ENCODE measurements at places on chromosomes 5 and 9. TPM values are rescaled to one million over a fixed set of nuclear protein-coding genes. Genes with fewer than 3 reads are reported as not detected.

Gene ADAMTS2
- total RNA-seq = 25.5 TPM

Gene NUTM2G
- not detected for total RNA-seq

Gene NPR2
- 8.2 TPM for total RNA-seq

Gene LRRTM2
- total RNA-seq = not detected

Gene SCAMP1
- total RNA-seq = 45.4 TPM

Gene CNTNAP3
- 0.37 TPM for total RNA-seq

Gene NMUR2
- total RNA-seq = not detected

Gene SCGB3A2
- not detected for total RNA-seq

Gene BHMT
- not detected for total RNA-seq

DNA sequence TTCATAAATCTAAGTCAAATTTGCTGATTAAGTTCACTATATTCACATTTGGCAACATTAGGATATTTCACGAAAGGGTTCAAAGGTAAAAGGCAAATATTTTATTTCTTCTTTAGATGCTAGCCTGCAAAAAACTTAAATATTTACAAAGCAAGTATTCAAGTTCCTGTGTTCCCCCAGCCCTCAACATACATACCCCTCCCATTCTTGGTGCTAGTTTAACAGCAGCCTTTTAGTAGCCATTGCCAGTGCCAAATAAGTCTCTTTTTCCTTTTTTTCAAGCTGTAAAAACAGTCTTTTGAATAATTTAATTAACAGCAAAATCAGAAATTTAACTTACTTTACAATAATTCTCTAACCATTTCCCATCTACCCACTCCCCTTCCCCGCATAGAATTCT lies 288.5 kb upstream of the TMEM161B start:
- no peak for DNase-seq

DNA sequence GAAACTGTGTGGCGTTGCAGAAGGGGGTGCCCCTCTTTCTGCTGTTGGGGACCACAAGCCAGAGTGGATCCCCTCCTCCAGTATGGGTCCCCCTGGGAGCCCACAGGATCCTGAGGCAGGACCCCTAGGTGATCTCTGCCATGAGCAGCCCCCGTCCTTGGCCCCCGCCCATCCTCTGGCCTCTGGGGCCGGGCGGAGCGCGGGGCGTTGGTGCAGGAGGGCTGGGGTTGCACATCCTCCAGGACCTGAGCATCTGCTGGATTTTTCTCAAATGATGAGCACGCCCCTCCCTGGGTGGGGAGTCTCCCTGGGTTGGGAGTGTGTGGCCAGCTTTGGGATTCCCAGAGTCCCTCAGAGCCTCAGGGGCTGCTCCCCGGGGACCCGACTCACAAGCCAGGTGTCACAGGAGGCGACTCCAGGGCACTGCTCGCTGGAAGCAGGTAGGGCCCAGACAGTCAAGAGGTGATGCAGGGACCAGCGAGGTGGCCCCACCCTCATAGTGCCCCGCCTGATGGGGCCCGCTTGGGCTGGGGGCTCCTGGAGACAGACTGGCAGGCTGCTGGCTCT lies 26.7 kb upstream of the UBAC1 start:
- DNase-seq = no peak

DNA sequence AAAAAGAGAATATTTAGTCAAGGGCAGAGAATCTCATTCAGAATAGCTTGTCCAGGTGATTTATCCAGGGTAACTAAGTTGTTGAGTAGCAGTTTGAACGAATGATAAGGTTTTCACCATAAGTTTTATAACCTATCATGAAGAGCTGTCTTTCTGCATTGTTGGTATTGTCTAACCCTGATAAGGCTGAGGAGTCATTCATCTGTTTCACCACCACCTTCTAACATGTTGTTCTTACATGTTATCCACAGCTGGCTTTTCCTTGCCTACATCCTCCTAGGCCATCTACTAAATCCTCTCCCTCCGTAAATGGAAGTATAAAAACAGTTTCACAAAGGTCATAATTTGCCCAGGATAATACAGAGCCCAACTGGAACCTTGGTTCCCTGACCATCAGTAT lies 24.1 kb downstream of the ZNF462 start:
- no peak for DNase-seq

DNA sequence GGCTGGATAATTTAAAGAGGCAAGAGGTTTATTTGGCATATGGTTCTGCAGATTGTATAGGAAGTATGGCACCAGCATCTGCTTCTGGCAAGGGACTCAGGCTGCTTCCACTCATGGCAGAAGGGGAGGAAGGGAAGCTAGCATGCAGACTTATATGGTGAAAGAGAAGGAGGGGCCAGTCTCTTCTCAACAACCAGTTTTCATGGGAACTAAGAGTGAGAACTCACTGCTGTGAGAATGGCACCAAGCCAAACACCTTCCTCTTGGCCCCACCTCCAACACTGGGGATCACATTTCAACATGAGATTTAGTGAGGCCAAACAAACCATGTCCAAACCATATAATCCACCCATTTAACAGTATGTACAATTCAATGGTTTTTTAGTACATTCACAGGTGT lies 113.3 kb upstream of the SHB start:
- no peak for DNase-seq

GRCh38 chr5:88426441-88426840 lies 157.8 kb upstream of the TMEM161B start:
- no peak for DNase-seq

DNA sequence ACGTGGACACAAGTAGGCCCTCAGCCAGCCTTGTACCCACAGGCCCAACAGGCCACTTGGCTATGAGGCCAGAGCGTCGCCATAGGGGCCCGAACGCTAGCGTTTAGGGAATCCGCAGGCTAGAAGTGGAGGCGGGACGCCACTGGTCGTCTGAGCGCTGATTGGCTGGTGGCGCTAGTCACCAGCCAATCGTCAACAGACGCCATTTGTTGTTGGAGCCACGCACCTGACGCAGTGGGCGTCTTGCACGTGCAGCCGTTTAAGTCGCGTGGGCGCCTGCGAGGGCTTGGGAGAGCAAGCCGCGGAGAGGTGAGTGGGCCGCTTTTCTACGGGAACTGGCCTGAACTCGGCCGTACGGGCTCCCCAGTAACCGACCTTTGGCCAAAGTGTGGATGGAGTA lies at the start of gene DDX4:
Gene DDX4, plus strand, starts transcription at position 269 of the 400 bp plus-strand sequence. CDS start 903 bp downstream, outside the sequence.
- no peak for DNase-seq

GRCh38 chr9:15333376-15333881 lies 26.4 kb upstream of the TTC39B start:
- no peak for DNase-seq

- DNase-seq = no peak
Observed at GRCh38 chr9:73006986-73007385, 54.1 kb upstream of the ALDH1A1 start.

DNA sequence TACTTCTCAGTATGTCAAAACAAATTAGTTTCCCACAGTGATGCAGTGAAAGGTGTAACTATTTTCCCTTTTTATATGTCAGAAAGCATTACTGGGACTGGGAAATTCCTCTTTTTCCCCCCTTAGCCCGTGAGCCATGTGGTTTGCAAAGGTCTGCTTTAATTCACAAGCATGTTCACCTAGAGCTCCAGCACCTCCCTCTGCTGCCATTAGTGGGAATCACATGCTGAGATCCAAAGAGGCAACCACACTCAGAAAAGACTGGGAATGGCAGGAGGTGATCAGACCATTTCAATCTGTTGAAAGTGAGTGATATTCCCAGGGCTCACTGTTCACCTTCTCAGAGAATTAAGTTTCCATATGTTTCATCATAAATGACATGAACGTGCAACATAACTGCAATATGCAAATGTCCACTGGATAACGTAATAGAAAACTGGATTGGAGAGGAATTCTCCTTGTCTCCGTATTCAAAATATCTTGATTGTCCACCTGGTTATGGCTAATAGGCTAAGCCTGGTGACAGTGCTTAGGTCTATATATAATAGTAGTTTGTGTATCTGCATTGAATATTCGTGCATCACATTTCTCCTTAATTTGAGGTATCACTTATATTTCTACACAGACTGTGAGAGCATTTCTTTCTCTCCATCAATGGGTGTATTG lies 703.5 kb upstream of the WWC1 start:
- DNase-seq = peak; percentile 32

- peak; percentile 18 for DNase-seq
Observed at GRCh38 chr5:17259630-17260257, 42.3 kb downstream of the BASP1 start.

DNA sequence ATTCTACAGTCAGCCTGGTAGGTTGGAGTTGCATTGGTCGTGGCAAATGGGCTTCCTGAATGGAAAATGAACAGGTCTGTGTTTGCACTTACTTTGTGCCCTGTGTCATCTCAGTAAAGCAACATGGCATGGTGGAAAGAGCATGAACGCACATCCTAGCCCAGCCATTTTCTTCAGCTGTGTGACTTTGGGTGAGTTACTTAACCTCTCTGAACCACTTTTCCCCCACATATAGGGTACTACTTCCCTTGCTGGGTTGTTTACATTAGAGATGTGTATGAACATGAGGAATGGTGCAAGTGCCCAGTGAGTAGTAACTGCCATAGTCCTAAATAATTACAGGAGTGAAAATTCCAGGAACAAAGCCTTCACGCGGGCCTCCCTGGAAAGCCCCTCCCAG lies 83.6 kb downstream of the MVB12B start:
- DNase-seq = no peak

DNA sequence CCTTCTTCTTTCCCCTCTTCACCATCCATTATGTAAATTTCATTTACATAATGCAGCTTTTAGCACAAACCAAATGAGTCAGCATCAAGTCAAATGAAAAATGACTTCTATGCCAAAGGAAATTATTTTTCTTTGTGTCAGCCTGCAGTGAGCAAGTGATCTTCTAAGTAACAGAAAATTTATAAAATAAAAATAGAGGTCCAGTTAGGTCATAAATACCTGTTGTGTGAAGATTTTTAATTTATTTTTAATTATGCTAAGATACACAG lies 16.7 kb upstream of the THG1L start:
- DNase-seq = no peak

DNA sequence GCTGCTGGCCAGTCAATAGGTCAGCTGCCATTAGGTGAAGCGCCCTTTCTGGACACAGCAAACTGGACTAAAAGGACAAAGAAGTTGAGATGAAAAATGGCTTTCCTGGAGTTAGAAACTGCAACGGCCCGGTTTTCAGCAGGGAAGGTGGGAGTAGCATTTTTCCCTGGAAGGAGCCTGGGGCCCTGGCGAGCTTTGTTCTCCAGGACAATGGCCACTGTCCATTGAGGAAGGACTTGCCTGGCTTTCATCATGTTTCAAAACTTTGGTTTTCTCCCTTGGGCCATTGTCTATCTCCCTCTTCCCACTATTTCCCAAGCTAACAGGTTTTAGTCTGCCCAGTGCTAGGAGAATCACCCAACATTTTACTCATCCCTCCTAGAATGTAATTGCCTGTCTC lies 56.2 kb downstream of the MOCS2 start:
- no peak for DNase-seq

DNA sequence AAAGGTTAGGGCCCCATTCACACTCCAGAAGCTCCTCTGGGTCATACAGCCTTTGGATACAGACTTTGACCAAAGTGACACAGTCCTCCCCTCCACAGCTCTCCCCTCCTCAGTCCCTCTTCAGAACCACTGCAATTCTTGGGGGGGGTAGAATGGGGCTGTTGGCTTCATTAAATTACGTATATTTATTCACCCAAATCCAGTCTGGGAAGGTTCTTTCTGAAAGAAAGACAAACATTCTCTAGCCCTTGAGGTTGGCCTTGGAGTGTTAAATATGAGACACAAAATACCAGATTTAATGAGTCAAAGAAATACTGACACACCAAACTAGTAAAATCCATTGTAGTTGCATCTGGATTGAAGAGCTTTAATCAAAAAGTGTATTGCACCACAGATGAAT lies 16.1 kb downstream of the ARPC5L start:
- DNase-seq = no peak

- no peak for DNase-seq
Observed at GRCh38 chr5:166991601-166992000, 1299.8 kb upstream of the WWC1 start.

- DNase-seq = no peak
Observed at GRCh38 chr5:135747824-135748223, 86.6 kb upstream of the SLC25A48 start.

- no peak for DNase-seq
Observed at GRCh38 chr5:147245381-147246165, 10.7 kb downstream of the STK32A start.

DNA sequence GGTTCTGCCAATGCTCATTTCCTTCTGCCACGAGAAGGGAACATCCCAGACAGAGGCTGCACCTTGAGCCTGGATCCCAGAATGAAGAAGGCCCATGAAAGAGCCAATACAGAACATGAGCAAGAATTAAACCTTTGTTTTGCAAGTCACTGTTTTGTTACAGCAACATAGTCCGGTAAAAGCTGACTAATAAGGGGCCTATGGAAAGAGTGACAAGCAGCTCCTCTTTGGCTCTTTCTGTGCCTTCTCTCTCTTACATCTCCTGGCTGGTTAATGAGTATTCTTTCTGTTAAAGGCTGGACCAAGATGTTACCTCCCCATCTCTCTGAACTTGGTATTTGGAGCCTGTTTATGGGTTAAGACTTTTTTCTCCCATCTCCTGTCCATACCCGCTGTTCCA lies 10.8 kb downstream of the GFRA3 start:
- DNase-seq = no peak

DNA sequence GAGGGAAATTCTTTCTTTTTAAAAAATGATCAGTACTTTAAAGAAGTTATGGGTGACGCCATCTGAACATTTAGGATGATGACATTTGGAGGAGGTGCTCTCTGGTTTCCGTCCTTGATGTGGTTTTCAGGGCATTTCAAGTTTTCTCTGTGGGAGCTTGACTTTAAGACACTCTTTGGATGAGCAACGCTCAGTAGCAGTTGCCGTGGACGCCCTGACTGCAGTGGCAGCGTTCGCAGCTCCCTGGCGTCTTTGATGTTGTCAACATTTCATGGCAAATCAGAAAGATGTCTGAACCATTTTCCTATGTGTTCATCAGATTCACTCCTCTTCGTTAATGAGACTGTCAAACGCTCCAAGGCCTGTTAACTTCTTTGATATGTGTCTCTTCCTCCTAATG lies 86.1 kb downstream of the ZNF354C start:
- DNase-seq = no peak

- DNase-seq = no peak
Observed at GRCh38 chr5:158162026-158162425, 303.1 kb upstream of the CLINT1 start.

DNA sequence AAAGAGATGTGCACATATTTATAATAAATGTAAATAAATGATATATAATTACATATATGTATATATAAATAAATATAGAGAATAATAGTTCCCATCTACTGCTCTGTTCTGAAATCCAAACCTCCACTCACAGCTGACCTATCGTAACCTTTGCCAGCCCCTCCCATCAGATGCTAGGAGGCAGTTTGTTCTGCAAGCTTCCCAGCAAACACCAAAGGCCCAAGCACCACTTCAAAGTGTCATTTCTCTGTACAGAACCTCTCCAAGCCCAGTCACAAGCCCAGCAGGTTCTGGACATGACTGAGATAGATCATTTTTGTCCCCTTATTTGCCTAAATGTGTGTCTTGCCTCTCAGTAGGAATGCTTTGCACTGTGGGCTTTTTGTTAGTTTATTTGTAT lies 62.4 kb downstream of the MFAP3 start:
- no peak for DNase-seq
